ENCODE measurements at places on chromosomes 16 and 17. TPM values are rescaled to one million over a fixed set of nuclear protein-coding genes. Genes with fewer than 3 reads are reported as not detected.
A peak's percentile ranks its signal among the peaks of the same experiment; 100 is the strongest.

The NHERF2 gene
- total RNA-seq, result 5.6 TPM

The HS3ST3B1 gene
- 14.1 TPM for total RNA-seq

The CAMKK1 gene
- 3.2 TPM for total RNA-seq

The TERB1 gene
- total RNA-seq, result 1.0 TPM

The CLEC10A gene
- 1.8 TPM for total RNA-seq

The DYNC1LI2 gene
- 110 TPM for total RNA-seq

The CBX2 gene
- not detected for total RNA-seq

The CX3CL1 gene
- total RNA-seq, result not detected

The MIEN1 gene
- 55.2 TPM for total RNA-seq

The NPIPB13 gene
- total RNA-seq, result 43.5 TPM

The TBX2 gene
- total RNA-seq, result not detected

The MYH8 gene
- not detected for total RNA-seq

DNA sequence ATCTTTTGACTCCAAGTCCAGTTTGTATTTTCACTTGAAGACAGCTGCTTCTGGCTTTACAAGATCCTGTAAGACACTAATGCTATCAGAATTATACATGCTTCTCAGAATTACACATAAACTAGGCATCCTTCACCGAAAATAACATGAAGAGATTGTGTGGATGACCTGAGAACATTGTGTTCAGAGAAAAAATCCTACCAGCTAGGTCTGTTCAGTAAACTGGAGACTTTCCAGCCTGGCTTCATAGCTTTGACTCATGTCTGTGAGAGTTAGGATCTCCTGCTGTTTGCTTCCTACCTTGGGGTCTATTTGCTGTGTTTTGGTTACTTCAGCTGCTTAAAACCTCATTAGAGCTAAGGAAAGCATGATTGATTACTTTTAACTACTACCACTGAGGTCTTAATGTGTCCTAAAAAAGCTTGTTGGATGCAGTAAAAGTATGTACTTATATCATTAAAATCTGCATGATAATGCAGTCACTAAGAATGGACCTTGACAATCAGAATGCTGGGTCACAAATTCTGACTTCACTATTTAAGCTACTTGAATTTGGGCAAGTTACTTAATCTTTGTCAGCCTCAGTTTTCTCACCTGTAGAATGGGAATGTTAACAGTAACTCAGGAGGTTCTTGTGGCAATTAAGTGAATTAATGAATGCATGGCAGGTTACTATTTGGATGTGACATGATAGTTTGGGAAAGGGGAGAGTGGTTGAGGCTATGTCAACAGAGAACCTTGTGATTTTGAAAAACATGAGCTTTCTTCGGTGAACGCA, 8.0 kb upstream of the MYH13 start:
- no peaks in the 10 kb centered on the region for H3K4me1 ChIP-seq
- H3K27me3 ChIP-seq, result peaks cover 6% of the 10 kb centered on the region
- no peak for DNase-seq
- H3K27ac ChIP-seq, result no peak overlapping the region
- H3K36me3 ChIP-seq, result no peaks in the 10 kb centered on the region

DNA sequence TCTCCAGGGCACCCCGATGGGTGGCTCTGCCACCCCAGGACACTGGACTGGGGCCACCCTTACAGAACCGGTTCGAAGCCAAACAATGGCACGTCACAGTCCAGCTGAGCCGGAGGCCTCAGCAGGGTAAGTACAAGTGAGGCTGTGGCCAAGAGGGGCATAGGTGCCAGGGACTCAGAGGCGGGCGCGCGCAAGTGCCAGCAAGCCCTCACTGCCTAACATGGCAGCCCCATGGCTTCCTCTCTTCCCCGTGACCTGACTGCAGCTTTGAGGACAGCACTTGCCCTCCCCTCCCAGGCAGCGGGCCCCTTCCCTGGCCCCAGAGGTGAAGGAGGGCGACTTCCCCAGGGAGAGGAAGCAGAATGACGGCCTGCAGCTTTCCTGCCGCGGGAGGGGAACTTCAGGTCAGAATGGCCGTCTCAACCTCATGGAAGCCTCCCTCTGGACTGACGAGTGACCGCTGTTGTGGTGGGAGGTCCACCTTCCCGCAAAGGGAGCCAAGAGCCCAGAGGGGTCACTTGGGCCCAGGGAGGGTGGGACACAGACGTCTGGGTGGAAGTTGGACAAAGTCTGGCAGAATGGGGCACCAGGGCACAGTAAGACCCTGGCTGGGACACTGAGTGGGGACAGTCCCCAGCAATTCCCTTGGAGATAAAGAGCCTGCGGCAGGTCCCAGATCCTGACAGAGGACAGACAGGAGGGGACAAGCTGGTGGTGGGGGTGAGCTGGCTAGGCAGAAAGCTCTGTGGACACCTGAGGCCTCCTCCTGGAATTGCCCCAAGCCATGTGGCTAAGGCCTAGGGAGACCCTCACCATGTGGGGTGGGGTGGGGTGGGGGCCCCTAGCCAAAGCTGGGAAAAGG, 52.1 kb upstream of the TOB1 start:
- H3K27me3 ChIP-seq, result no peaks in the 10 kb centered on the region
- DNase-seq, result peak; percentile 26
- H3K36me3 ChIP-seq, result no peaks in the 10 kb centered on the region
- peak overlapping the region; percentile 55 for H3K27ac ChIP-seq
- no peak overlapping the region for H3K4me3 ChIP-seq

- no peak overlapping the region for H3K4me3 ChIP-seq
- no peak for DNase-seq
- H3K27ac ChIP-seq, result no peak overlapping the region
- peaks cover 27% of the 10 kb centered on the region for H3K4me1 ChIP-seq
- H3K36me3 ChIP-seq, result peaks cover 2% of the 10 kb centered on the region
- H3K27me3 ChIP-seq, result no peaks in the 10 kb centered on the region
Measured at GRCh38 chr17:7859028-7859427, 1.2 kb downstream of the CYB5D1 start.

DNA sequence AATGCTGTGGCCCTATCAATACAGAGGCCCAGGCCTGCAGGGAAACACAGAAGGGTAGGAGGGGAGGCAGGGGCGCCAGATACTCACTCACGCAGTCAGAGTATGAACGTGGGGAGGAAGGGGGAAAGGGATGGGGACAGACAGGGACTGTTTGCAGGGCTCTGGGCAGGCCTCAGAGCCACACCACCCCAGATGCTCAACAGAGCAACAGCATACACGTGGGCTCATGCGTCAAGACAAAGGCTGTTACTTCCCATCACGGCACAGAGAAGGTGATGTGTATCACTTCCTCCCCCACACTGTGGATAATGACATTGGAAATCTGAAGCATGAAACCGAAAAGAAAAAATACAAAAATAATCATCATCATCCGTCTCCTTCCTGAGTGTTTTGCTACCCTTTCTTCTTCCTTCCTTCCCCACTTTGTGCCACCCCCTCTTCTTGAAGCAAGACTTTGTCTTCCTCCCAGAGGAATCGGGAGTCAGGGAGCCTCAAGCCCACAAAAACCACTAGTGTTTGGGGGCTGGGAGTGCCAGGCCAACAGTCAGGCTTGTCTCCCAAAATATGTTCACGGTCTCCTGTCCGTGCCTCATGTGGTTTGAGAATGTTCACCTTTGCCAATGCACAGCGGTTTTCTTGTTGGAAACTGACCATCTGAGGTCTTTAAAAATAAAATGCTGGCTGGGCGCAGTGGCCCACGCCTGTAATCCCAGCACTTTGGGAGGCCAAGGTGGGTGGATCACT, 20.1 kb downstream of the SLC39A11 start:
- DNase-seq, result no peak
- no peak overlapping the region for H3K4me3 ChIP-seq

DNA sequence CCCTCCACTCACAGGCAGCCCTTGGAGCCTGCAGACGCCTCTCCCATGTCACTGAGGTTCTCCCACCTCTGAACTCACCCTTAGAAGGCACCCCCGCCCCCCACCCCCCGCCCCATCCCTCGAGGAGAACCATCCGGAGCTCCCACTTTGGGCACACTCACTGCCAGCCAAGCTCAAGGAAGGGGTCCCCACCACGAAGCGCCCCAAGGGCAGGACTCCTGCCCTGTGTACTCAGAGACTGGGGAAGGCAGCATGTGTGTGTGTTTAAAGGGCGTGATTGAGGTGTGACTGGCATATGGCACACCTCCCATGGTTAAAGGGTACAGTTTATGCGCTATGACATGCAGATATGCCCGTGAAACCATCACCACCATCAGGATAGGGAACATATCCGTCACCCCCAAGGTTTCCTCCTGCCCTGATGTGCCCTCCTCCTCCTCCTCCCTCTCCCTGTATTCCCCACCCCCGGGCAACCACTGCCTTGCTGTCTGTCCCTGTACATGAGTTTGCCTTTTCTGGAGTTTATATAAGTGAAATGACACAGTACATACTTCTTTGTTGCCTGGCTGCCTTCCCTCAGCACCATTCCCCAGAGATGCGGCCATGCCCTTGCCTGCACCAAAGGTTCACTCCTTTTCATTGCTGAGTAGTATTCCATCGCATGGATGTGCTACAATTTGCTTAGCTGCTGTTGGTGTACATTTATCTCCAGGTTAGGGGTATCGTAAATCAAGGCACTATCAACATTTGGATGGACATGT, 14.0 kb upstream of the RBFOX3 start:
- no peak for DNase-seq
- no peaks in the 10 kb centered on the region for H3K27me3 ChIP-seq
- H3K4me3 ChIP-seq, result no peak overlapping the region
- no peaks in the 10 kb centered on the region for H3K36me3 ChIP-seq
- no peak overlapping the region for H3K27ac ChIP-seq
- H3K4me1 ChIP-seq, result no peaks in the 10 kb centered on the region

- H3K36me3 ChIP-seq, result no peaks in the 10 kb centered on the region
- H3K4me1 ChIP-seq, result no peaks in the 10 kb centered on the region
- H3K27me3 ChIP-seq, result no peaks in the 10 kb centered on the region
- no peak overlapping the region for H3K27ac ChIP-seq
- no peak overlapping the region for H3K4me3 ChIP-seq
Measured at GRCh38 chr16:920717-921116, 50.1 kb downstream of the LMF1 start.

- peaks cover 93% of the 10 kb centered on the region for H3K4me1 ChIP-seq
- peak overlapping the region; percentile 59 for H3K27ac ChIP-seq
- peaks cover 63% of the 10 kb centered on the region for H3K36me3 ChIP-seq
- DNase-seq, result peak; percentile 77
Measured at GRCh38 chr17:78137392-78138203, 7.0 kb downstream of the TMC8 start.

GRCh38 chr16:78962457-78962929, 638.0 kb downstream of the MAF start:
- peaks cover 4% of the 10 kb centered on the region for H3K4me1 ChIP-seq
- no peak overlapping the region for H3K4me3 ChIP-seq
- no peaks in the 10 kb centered on the region for H3K27me3 ChIP-seq
- no peak for DNase-seq
- no peak overlapping the region for H3K27ac ChIP-seq
- no peaks in the 10 kb centered on the region for H3K36me3 ChIP-seq

DNA sequence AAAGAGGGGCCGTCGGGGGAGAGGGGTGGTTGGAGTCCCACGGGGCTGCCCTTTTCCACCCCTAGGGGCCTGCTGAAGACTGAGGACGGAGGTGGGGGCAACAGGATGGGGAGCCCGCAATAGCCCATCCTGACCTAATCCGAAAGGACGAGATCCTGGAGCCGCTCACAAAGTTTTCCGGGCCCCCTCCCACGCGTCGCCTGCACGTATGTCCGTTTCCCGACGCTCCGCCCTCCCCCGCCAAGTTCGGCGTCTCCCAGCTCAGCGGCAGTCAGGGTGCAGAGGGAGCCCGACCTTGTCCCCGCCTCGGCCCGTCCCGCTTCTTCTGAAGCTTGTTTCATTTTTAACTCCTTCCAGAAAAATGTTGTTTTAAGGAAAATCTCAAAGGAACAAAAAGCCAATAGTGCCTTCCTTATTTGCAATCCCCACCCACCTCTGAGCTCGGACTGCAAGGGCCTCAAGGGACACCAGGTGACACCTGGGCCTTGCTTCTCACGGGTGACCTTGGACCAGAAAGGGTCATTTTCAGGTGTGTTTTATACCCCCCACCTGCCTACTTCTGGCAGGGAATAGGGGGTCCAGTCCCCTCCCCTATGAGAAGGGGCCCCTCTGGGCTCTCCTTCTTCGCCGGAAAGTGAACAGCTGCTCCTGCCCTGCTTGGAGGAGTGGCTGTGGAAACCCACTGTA, 3.4 kb upstream of the ZNF423 start:
- H3K27me3 ChIP-seq, result peaks cover 21% of the 10 kb centered on the region
- no peak overlapping the region for H3K27ac ChIP-seq
- H3K4me1 ChIP-seq, result peaks cover 31% of the 10 kb centered on the region
- peak; percentile 14 for DNase-seq
- H3K4me3 ChIP-seq, result no peak overlapping the region

DNA sequence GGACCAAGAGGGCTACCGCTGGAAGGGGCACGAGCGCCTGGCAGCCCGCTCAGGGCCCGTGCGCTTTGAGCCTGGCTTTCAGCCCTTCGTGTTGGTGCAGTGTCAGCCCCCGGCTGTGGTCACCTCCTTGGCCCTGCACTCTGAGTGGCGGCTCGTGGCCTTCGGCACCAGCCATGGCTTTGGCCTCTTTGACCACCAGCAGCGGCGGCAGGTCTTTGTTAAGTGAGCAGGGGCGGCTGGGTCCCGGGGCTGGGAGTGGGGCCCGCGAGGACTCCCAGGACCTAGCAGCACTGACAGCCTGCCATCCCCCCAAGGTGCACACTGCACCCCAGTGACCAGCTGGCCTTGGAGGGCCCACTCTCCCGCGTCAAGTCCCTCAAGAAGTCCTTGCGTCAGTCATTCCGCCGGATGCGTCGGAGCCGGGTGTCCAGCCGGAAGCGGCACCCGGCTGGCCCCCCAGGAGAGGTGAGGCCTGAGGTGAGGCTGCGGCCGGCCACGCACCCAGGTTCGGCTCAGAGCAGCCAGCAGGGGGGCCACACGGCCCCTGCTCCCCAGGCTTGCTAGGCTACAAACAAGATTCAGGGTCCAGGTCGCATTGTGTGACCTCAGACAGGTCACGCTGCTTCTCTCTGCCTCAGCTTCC, 17.4 kb upstream of the MYO15B start:
- peaks cover 23% of the 10 kb centered on the region for H3K4me1 ChIP-seq
- no peaks in the 10 kb centered on the region for H3K27me3 ChIP-seq
- no peak for DNase-seq
- peaks cover 52% of the 10 kb centered on the region for H3K36me3 ChIP-seq

GRCh38 chr16:625117-625976, 5.4 kb upstream of the WFIKKN1 start:
- DNase-seq, result no peak
- H3K36me3 ChIP-seq, result peaks cover 9% of the 10 kb centered on the region
- H3K27me3 ChIP-seq, result no peaks in the 10 kb centered on the region

DNA sequence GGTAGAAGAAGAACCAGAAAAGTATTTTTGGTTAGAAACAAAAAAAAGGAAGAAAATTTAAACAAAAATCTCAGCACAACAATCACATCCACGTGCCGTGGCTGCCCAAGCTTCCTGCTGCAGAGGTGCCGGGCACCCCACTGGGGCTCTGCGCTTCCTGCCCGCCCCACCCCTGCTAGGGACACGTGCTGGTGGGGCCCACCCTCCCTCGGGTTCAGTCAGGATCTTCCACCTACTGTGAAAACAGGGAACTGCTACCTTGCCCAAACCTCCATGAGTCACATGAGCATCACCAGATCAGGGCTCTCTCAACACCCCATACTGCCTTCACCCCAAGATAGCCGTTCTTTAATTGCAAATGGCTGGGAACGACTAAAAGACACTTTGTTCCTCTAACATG, 24.4 kb upstream of the CYTH1 start:
- peaks cover 21% of the 10 kb centered on the region for H3K4me1 ChIP-seq
- DNase-seq, result peak; percentile 59
- no peak overlapping the region for H3K4me3 ChIP-seq
- peak overlapping the region; percentile 34 for H3K27ac ChIP-seq
- peaks cover 75% of the 10 kb centered on the region for H3K36me3 ChIP-seq

GRCh38 chr17:50948711-50949110, 82.6 kb upstream of the TOB1 start:
- H3K4me1 ChIP-seq, result peaks cover 33% of the 10 kb centered on the region
- DNase-seq, result no peak
- no peak overlapping the region for H3K4me3 ChIP-seq

Measured in natural killer cell (primary cell).